BE2C (cell line): ENCODE measurements at places on chromosomes 7 and 10.

GRCh38 chr10:128727114-128727513 lies 600.9 kb upstream of the MKI67 start:
- DNase-seq: no peak

DNA sequence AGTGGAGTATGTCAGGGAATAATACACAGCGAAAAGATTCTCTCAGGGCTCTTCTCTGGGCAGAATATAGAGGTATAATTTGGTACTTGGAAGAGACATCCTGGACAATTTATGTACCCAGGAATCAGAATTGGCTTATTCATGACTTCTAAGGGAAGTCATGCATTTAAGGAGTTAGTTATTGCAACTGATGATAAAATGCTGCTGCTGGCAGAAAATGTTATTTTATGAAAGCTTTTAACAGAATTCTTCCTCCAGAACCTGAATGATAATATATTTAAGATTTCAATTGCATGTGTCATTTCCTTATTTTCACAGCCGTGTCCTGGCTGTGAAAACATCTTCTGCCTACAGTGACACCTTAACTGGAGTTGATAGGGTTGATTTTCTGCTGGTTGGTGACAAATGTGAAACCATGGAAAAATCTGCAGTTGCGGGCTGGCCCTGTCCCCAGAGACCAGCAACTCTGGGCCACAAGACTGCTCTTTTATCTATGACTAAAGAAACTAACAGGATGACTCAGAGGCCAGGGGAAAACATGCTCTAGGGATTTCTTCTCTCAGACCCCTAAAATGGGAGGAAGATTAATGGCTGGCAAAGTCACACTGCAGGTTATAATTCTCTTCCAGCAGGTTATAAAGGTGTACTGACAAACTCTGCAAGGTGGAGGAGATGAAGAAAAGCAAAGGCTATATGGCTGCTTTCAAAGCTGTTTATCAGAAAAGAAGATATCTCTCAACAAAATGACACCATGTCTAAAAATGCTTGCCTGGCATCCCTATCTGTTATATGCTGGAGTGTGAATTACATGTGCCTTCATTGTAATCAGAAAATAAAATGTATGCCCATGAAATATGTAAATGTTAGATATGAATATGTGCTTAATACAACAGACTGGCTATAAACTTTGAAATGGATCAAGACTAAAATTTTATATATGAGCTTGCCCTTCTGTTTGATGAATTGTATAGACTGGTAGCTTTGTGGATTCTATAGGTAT lies 12.1 kb upstream of the TRUB1 start:
- DNase-seq: peak; percentile 53

DNA sequence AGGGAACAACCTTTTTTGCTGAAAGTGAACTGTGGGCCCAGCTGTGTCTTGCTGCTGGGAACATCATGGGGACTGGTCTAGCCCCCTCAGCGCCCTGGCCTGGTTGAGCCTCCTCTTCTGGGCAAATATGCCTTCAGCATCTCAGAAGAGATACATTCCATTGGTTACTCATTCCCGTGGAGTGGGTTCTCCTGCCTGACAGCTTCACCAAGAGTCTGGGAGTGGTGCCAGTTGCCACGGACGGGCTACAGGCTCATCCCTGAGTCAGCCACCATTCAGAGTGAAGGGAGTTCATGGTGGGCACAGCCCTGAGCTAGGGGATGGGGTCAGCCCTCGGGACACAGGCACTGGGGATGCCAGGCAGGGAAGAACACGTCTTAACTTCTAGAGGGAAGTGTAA lies 81.9 kb downstream of the RAMP3 start:
- DNase-seq: no peak

DNA sequence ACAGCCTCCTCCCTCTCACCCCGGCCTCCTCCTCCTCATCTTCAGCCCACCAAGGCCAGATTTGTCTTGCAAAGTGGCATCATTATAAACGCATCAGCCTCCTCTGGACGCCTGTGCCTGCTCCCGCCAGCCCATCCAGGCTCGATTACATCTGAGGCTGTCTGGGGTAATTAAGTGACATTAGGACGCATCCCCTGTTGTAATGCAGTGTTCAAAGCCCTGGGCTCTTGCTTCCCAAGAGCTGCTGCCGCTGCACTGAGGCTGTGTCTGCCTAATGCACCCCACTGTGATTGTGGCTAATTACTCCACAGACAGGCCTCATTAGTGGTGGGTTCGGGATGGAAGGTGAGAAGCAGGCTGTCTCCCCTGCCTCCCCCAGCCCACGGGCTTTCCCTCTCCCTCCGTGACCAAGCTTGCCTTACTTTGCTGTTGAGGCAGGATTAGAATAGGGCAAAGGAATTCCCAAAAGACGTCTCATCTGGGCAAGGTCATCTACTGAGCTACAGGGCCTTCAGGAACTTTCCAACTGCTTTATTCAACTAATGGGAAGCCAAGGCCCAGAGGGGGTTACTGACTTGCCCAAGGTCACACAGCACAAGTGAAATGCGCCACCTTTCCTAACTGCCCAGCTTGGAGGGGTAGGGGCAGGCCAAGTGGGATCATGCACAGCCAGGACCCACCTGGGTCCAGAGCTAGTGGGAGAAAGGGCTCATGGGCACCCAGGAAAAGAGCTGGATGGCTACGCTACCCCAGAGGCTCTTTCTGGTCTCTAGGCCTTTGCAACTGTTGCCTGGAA lies 66.2 kb upstream of the PCBD1 start:
- peak; percentile 61 for DNase-seq

GRCh38 chr10:97270523-97271154 lies 21.8 kb downstream of the ARHGAP19 start:
- DNase-seq: no peak

GRCh38 chr10:78865538-78865875 lies 203.3 kb upstream of the ZMIZ1 start:
- DNase-seq: no peak

- DNase-seq: no peak
Measured at GRCh38 chr10:71371750-71372166, 25.0 kb upstream of the CDH23 start.

DNA sequence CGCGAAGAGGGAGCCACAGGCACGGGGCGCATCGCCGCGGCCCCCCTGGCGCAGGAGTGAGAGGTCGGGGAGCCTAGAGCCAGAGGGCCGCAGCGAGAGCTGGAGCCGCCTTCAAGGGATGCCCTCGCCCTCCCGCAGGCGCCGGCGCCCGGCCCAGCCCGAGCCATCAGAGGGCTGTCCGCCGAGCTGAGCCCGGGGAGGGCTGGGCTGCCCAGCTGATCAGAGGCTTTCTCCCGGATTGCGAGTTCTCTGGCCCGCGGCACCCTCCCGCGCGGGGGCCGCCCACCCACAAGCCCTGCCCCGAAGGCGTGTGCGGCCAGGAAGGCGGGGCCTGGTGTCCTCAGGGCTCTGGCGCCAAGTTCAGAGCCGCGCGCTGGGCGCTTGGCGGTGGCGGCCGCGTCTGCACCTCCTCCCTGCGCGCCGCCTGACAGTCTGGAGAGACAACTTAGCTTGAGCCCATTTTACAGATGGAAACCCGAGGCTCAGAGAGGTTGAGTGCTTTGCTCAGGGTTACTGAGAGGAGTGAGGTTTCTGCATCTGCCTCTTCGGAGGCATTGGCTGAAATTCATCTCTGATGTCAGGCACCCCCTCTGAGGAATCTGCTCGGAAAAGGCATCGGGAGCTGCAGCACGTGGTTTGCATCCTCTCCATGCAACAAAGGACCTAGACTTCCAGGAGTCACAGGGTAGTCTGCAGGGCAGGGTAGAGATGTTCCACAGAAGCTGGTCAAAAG lies 3.8 kb upstream of the ANTXRL start:
- peak; percentile 84 for DNase-seq

GRCh38 chr7:129285111-129285510 lies 60.3 kb downstream of the AHCYL2 start:
- no peak for DNase-seq

GRCh38 chr10:95308389-95309302 lies 17.8 kb upstream of the PDLIM1 start:
- DNase-seq: no peak

- DNase-seq: no peak
Measured at GRCh38 chr10:72344932-72345331, 9.8 kb downstream of the DNAJB12 start.

- DNase-seq: no peak
Measured at GRCh38 chr10:5168897-5169420, 16.0 kb downstream of the AKR1C8 start.

- DNase-seq: no peak
Measured at GRCh38 chr7:19224951-19225350, 79.7 kb upstream of the FERD3L start.

GRCh38 chr7:77830649-77831355 lies 32.2 kb downstream of the PHTF2 start:
- DNase-seq: no peak

DNA sequence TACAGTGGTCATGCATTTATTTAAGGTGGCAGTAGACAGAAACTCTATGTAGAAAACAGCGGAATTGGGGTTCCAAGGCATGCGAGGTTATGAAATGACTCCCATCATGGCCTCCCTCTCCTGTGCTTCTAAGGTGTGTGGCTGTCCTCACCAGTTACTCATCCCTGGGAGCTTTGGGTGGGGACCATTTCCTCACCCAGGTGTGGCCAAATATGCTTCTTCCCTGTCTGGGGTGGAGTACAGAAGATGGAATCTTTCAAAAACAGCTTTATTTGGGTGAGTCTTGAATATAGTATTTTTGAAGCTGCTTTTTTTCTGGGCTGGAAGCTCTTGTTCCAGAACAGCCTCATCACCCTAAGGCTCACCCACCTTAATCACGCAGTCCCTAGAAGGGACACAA lies 139.0 kb downstream of the NRF1 start:
- no peak for DNase-seq

DNA sequence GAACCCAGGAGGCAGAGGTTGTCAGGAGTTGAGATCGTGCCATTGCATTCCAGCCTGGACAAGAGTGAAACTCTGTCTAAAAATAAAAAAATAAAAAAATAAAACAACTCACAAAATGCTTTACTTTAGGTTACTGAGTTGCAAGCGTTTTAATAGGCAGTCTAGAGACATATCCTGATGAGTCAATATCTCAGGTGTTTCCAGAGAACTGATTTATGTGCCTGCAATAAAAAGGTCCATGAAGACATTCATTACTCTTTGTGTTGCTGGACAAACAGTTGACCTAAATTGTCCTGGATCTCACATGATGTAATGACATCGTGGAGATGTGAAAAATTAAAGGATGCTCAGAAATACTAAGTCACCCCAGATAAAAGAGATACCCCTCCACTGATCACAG lies 31.5 kb downstream of the CDNF start:
- DNase-seq: no peak

- DNase-seq: peak; percentile 56
Measured at GRCh38 chr10:133257489-133258065, 19.1 kb downstream of the ADAM8 start.

DNA sequence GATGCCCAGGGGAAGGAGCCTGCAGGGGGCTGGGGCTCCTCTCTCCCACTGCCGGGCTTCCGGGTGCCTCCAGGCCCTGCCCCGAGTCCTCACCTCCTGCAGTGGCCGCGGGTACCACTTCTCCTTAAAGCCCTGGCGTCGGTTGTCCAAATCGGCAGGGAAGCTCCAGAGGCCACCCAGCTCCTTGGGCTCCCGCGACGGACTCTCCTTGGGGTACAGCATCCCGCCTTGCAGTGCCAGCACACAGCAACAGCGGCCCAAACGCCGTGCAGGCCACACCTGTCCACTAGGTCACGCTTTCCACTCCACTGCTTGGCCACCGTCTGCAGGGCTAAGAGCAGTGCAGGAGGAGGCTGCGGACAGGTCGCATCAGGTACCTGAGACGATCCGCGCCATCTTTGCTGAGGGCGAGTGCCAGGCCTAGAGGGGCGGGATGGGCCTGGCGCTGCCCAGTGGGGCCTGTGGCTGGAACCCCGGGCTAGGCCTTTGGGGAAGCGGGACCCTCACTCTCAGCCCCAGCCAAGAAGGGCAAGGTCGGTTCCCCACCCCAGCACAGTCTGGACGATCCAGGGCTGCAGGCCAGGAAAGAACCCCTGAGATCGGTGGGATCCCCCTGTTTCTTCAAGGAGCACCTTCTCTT lies 47.7 kb upstream of the ZNF479 start:
- DNase-seq: no peak

GRCh38 chr10:12733271-12733670 lies 268.2 kb downstream of the CCDC3 start:
- DNase-seq: no peak

DNA sequence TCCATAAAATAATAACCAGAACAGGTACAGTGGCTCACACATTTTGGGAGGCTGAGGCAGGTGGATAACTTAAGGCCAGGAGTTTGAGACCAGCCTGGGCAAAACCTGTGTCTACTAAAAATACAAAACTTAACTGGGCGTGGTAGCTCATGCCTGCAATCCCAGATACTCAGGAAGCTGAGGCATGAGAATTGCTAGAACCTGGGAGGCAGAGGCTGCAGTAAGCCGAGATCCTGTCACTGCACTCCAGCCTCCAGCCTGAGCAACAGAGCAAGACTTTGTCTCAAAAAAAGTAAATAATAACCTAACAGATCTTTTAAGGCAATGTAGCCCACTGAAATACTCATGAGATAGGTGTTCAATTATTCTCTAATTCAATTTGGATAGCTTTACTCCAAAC lies 107.1 kb upstream of the ASAH2 start:
- no peak for DNase-seq

- DNase-seq: peak; percentile 88
Measured at GRCh38 chr7:55415173-55415778, 50.1 kb downstream of the LANCL2 start.

DNA sequence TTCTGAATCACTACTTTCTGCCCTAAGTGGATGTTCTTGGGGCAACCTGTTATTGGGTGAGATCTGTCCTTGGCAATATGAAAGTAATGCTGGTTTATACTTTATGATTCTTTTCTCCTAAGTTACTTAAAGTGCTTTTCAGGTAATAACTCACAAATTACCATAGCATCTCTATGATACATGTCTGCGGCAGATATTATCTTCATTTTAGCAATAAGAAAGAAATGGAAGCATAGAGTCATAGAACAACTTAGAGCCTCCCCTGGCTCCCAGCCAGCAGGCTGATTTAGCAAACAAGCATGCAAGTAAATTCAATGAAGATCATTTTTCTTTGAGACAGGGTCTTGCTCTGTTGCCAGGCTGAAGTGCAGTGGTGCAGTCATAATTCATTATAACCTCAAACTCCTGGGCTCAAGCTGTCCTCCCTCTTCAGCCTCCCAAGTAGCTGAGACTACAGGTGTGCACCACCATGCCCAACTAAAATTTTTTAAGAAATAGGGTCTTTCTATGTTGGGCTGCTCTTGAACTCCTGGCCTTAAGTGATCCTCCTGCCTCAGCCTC lies 38.1 kb upstream of the GRM8 start:
- no peak for DNase-seq

GRCh38 chr7:1694611-1695511 lies 24.8 kb downstream of the ELFN1 start:
- no peak for DNase-seq

DNA sequence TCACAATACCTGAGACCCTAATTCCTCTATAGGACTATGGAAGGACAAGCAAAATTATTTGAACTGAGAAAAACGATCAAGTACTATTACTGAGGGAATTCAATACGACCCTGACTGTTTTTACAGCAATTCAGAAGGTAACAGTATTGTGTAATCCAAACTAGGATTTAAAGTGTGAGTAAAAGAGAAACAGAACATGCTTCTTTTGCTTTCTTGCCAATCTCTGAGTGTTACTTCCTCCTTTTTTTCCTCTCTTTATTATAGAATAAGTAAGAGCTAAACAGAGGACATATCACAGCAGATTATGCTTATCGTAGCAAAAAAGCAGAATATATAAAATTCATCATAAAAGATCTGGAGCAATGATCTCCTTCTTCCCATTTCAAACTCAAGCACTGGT lies 292.1 kb downstream of the THSD7A start:
- no peak for DNase-seq
